Right ventricle myocardium superior (tissue), 1 donor: ENCODE measurements at places on chromosomes 12 and 14. TPM values are rescaled to one million over a fixed set of nuclear protein-coding genes. Genes with fewer than 3 reads are reported as not detected.

DNA sequence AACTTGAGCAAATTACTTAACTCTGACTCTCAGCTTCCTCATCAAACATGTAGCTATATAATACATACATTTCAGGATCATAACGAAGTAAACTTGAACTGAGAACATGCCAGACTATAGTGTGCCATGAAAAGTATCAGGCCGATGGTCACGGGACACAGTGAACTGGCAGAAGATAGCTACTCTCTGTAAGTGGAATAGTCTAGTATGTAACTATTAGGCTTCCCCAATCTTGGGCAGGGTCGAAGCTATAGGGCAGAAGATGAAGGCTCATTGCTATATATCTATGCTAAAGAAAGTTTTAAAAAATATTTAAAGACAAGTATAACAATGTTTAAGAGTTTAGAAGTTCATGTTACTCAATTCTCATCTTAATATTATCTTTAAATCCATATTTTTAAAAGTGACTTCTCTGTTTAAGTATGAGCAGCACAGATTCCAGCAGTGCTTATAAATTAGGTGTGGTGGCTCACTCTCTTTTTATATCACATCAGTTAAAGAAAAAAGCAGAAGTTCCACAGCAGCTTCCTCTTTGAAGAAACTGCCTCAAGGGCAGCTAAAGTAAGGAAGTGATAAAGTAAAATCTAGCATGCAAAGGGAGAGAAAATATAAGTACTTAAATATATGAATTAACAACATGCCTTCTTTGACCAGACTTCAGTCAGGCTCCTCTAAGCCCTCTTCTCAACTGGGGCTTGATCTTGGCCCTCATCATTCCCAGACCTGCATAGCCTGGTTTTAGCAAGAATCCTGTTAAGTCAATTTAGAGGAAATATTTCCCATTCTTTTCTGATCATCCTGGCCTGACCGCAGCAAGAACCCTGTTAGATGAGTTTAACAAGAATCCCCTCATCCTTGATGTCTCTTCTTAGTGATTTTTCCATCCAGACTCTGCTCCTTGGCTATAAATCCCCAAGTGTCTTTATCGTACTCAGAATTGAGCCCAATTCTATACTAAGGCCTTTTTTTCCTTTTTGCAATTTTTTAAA, 8.4 kb upstream of the GLIPR1 start:
- no peak for DNase-seq

PTPRO gene
- 0.91 TPM for total RNA-seq

- DNase-seq = no peak
Observed at GRCh38 chr12:116384691-116385485, 107.4 kb upstream of the MED13L start.

DNA sequence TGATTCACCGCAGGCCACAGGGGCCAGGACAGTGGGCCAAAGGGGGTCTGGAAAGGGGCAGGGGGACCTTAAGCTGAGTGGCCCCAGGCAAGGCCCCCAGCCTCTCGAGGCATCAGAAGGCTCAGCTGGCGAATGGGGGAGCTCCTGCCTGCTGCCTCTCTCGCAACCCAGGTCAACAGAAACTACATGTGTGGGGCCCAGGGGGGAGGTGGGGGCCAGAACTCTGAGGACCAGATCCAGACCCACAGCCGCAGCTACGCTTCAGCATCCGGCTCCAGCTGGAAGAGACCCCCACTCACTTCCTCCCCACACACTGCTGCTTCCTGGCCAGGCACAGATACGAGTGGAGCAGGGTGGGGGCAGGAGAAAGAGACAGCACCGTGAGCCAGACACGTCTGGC, 46.5 kb downstream of the NCOR2 start:
- DNase-seq = peak; percentile 36

SCNN1A gene
- not detected for total RNA-seq
